ENCODE measurements at places on chromosomes 6 and 20. TPM values are rescaled to one million over a fixed set of nuclear protein-coding genes. Genes with fewer than 3 reads are reported as not detected.

GRCh38 chr6:26016963-26017631 lies 54.5 kb downstream of the TRIM38 start:
- no peak for DNase-seq

Gene OR2H1
- not detected for polyA plus RNA-seq

DNA sequence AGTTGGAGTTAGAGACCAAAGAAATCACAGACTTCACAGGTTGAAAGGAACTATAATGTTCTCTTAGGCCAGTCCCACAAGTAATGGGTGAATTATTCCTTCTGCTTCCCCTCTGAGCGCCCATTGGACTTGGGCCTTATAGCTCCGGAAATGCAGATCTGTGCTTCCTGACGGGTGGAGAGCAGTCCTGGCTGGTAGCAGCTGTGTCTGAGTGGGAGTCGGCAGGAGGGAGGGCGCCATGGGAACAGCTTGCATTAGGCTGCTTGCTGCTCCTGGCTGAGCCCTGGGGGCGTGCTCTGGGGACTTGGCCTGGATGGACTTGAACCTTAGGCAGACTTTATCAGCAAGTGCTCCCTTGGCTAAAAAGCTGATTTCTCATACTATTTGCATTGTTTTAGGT lies 18.4 kb upstream of the NUP153 start:
- DNase-seq: no peak

DNA sequence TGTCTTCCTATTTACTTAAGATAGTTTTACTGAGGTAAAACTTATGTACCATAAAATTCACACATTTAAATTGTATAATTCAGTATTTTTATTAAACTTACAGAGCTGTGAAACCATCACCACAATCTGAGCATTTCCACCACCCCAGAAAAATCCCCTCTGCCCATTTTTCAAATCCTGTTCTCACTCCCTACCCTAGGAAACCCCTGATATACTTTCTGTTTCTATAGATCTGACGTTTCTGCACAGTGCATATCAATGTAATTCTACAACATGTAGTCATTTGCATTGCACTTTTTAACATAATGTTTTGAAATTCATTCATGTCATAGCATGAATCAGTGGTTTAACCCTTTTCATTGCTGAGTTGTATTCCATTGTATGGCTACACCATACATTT lies 96.7 kb upstream of the OPRM1 start:
- DNase-seq: no peak

Gene ENPP4
- 42.0 TPM for polyA plus RNA-seq

- DNase-seq: no peak
Observed at GRCh38 chr6:146593986-146594385, 4.8 kb upstream of the ADGB start.
